ENCODE measurements at places on chromosomes 11 and 22.

DNA sequence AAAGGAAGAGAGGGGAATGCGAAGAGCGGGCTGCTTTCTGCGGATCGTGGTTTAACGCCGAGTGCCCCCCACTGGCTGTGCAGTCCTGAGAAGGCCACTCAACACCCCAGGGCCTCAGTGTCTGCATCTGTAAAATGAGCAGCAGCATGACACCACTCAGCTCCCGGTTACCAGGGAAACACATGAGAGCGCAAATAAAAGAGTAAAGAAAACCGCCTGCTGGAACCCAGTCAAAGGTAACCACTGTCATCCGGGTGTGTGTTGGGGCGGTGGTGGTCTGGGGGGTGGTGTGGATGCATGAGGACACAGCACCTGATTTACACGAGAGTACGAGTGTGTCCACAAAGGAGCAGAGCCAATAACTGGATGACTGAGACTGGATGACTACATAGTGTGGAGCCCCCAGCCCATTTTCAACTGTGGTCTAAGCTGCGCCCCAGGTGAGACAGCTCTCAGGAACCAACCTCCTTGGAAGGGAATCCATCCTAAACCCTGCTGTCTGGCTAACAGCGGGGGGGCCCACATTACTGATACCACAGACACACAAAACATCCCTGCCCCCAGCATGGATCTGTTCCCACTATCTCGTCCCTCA, 5.7 kb downstream of the CELSR1 start:
- no peak for DNase-seq

DNA sequence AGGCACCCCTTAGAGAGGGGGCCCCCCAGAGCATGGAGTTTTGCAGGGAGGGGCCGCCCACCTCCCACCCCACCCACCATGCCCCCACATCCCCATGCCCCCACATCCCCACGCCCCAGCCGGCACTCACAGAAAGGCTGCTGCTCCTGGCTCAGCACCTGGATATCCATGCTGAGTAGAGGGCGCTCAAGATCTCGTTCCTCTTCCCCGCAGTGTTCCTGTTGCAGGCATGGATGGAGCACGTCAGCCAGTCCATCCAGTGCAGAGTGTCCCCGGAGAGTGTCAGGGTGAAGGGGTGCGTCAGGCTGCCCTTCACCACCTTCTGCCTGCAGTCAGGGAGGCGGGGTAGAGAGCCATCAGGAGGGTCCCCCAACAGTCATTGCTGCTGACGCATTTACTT, 156.2 kb downstream of the CRYBB2 start:
- no peak for DNase-seq

DNA sequence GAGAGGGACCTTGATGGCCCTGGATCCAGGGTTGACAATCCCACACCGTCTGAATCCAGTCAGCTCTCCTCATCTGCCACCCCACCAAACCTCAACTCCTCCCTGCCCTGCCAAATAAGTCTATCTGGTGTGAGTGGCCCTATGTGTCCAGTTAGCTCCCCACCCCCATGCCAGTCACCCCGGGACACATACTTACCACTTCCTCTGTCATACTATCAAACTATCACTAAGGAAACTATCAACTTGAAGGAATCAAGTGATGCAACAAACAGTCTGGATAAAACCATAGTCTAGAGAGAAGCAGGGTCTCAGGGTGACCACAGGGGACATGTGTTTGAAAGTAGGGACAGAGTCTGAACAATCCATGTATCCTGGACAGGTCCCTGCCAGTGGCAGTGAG, 13.2 kb upstream of the CSF2RB start:
- no peak for DNase-seq

DNA sequence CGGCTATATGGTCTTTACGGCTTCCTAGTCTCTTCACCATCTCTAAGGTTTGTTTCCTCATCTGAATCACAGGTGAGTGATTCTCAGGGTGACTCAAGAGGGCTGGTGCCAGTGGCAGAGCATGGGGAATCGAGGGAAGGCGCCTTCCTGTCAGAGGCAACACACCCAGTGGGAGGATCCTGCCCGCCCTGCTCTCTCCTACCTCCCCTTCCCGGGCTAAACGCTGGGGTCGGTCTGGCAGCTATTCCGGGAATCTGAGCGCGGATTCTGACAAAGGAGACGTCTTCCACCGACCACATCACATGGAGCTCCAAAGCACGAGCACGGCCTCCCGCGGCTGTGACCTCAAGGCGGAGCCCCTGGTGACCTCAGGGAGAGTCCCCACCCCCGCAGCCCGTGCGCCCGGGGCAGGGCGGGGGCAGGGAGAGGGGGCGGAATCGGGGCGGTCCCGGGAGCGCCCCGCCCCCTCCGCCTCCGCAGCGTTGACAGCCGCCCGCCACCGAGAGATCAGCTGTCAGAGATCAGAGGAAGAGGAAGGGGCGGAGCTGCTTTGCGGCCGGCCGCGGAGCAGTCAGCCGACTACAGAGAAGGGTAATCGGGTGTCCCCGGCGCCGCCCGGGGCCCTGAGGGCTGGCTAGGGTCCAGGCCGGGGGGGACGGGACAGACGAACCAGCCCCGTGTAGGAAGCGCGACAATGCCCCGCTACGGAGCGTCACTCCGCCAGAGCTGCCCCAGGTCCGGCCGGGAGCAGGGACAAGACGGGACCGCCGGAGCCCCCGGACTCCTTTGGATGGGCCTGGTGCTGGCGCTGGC, at the start of gene SMPD1:
TSS of gene SMPD1 (plus strand) at position 570 of the 813 bp plus-strand sequence. CDS start at position 695, 125 bp downstream.
- DNase-seq: peak; percentile 94

DNA sequence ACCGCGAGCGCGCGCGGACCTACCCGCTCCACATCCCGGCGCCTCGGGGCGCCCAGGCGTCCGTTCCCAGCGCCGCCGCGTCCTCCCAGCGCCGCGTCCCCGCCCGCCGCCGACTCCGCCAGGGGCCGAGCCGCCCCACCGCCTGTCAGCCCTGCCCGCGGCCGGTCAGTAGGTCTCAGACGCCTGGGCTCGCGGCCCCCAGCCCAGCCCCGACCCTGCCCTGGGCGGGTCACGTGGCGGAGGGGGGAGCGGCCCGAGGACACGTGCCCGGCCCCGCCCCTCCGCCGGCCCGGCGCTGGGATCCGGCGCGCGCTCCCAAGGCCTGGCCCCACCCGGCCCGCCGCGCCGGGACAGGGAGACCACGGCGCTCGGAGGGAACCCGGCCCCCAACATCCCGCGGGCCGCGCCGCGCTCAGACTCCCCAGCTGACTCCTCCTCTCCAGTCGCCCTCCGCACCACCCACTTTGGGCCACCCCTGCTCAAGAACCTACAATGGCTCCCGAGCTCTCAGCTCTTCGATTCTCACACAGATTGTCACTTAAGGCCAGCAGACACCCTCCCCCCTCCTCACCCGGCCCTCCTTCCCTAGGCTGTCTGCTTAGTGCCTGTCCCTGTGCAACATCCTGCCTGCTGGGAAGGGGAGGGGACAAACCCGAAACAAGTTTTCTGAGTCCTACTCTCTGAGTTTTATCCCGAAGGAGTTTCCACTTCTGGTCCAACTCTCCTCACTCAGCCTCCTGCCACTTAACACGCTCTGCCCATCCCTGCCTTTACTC, at the start of gene RAB3IL1:
TSS of gene RAB3IL1 (minus strand) at position 233 of the 776 bp plus-strand sequence. CDS start at position 34, 199 bp downstream.
- DNase-seq: peak; percentile 92

DNA sequence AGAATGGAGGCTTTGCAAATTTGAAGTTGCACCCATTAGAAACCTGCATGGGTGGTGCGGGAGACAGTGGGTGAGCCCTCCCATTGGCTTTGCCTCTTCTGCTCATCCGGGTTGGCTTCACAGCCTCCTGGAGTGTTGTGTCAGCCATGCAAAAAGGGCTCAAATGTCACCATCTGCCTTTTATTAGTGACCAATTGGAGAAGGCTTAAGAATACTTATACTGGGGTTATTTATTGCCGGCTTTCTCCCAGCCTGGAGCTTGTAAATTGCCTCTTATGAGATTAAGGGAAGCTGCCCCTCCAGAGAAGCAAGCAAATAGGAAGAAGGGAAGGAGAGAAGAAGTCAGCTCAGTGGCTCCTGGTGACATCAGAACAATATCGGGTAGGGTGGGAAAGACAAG, 182.6 kb downstream of the ST3GAL4 start:
- DNase-seq: no peak

GRCh38 chr11:71322192-71322735, 69.9 kb upstream of the SHANK2 start:
- no peak for DNase-seq

GRCh38 chr22:35582861-35583670, 34.1 kb downstream of the MB start:
- peak; percentile 86 for DNase-seq

DNA sequence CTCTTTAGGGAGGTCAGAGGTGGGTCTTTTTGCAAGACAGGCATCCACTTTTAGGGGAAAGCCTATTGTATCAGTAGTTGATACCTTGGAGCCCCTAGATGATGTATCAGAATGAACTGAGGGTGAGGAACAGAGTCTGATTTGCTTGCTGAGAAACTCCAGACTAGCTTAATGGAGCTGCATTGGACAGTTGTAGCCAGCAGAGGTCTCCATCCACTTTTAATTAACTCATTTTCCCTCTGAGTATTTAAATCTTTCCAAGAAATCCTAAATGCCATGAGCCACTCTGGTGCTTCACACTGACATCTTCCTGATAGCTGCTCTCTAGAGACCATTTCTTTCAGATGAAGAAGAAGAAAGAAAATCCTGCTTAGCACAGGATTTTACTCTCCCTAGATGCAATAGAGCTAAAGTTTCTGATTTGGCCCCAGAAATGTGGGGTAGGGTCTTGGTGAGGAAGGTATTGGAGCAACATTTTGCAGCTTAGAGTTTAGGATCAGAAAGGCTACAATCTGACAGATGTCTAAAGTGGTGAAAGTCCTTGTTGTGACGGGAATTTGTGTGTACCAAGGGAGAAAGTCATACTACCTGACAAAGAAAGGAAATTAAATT, 38.0 kb downstream of the EXT2 start:
- DNase-seq: peak; percentile 35

DNA sequence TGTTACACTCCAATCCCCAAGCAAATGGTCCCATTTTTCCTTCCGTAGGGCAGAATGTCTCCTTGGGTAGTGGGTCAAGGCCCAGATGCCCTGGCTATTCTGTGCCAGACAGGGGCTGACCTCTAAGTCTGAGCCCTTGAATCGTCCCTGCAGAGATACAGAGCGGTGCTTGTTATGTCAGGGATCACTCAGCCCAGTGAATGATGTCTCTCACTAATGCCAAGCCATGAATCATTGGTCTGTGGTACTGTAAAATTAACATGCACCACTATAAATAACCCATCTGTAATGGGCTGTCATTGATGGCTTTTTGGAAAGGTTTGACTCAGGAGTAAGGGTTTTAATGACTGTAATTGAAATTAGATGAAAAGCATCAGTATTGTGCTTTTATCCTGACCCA, 35.3 kb upstream of the KIRREL3 start:
- no peak for DNase-seq

Data from AG08396 (cell line).